Activated CD4-positive, alpha-beta memory T cell treated with anti-CD3 and anti-CD28 coated beads for 36 hours (primary cell): ENCODE measurements at places on chromosomes 1 and 21. TPM values are rescaled to one million over a fixed set of nuclear protein-coding genes. Genes with fewer than 3 reads are reported as not detected.

DNA sequence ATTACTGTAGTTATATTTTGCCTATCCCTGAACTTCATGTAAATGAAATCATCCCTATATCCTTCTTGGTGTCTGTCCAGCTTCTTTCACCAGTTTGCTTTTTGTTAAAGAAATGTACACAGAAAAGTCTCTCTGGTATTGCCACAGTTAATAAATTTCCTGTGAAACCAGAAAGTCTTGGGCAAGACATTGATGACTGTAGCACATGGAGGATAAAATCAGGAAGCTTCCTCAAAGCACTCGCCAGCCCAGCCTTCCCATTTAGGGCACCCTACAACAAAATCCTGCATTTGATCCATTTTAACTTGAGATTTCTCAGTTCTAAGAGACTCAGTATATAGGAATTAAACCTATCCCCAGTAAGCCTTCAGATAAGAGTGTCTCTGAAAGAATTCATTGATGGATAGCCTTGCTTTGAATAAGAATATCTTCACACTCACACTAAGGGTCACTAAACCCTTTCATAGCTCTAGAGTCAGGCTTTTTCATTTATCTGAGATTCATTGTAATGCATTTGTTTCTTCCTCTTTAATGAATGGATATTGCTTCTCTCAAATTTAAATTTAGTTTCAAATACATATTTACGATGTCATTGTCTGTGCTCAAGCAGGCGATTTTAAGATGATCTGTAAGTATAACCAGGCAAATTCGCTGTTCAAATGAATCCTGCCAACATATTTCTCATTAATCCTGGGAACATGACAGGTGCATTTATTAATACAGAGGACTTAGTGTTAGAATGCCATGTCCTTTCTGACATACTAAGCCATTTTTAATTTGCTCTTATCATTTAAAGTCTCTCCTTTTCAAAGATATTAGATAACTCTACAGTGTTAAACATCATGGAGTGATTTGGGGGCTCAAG lies 153.1 kb downstream of the GRIK1 start:
- DNase-seq: no peak

DNA sequence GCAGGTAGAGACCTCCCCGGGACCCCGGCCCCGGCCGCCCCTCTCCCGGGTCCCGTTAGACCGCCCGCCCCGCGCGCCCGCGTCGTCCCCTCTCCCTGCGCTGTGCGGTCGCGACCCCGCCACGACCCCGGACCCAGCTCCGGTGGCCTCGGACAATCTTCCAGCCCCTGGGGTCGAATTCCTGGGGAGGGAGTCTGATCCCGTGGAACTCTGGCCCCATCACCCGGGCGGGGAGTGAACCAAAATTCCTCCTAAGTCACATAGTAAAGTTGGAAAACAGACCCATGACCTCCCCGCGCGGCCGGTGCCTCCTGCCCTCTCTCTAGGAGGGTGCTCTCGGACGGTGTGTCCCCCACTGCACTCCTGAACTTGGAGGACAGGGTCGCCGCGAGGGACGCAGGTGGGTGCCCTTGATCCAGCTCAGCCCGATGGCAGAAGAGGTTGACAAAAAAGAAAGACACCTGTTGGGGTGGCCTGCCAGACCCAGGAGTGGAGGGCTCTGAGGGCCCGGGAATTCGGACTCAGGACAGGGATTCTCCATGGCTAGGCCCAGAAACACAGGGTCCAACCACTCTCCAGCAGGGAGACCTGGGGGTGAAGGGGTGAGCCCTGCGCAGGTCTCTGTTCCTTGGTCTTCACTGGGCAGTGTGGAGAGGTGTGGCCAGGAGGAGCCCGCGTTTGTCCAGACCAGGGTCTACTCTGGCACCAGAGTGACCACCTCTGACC lies 451 bp downstream of the ADAMTSL4 start:
- DNase-seq: no peak

Gene PDE9A
- total RNA-seq: 7.5 TPM

GRCh38 chr1:92509619-92510018 lies 22.9 kb upstream of the GFI1 start:
- no peak for DNase-seq

Gene WASF2
- 109 TPM for total RNA-seq

GRCh38 chr1:119818181-119818580 lies 6.9 kb upstream of the REG4 start:
- DNase-seq: no peak

Gene NPHS2
- total RNA-seq: not detected

DNA sequence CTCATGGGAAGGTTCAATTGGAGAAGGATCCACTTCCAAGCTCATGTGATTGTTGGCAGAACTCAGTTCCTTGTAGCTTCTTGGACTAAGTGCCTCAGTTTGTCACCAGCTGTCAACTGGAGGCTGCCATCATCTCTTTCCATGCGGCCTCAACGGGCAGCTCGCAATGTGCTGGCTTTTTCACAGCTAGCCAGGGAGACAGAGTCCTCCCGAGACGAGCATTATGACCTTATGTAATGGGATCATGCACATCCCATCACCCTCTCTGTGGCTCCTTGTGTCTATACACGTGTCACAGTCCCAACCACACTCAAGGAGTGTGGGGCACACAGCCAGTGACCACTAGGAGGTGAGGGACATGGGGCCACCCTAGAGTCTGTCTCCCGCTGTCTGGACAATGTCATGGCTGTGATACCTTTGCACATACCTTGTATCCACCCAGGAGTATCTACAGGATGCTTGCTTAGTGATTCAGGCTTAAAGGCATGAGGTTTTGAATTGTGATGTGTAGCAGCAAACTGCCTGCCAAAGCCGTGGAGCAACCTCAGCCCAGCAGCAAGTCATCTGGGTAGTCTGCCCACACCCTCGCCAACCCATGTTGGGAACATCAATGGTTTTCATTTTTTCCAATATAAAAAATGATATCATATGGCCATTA lies 3.9 kb upstream of the KRTAP10-6 start:
- no peak for DNase-seq

GRCh38 chr1:189409774-189410173 lies 1067.9 kb downstream of the BRINP3 start:
- no peak for DNase-seq

DNA sequence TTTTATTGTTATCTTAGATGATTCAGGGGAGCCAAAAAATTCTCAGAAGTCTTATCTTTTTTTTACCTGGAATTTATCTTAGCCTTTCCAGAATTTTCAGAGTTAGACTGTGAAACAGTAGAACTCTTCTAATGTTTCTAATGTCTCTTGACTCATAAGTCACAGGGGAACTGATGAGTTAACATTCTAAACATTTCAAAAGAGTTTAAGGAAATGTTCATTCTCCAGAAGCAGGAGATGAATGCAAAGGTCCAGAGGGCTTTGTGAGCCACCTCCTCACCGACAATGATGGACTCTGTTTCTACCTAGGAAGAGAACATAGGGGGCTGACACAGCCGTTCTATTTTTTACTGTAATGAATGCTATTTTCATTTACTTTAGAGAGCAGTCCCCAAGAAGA lies 157.5 kb downstream of the BRINP2 start:
- no peak for DNase-seq

GRCh38 chr1:167627615-167627864 lies 2.5 kb upstream of the RCSD1 start:
- DNase-seq: peak; percentile 41

DNA sequence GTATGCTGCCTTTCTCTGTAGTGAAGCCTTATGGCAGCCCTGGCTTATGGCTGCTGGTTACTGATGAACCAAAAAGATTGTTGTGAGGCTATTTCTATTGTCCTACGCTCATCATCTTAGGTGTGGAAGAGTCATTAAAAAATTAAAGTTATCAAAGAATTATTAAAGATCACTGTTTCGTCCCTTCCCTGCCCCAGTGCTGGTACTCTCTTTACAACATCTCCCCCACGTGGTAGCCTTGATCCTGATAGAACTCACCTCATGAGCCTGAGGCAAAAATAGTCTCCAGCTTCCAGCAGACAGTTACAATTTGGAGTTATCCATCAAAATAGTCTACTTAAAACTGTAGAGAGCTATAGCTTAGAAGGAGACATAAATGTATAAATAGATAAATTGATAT lies 201.5 kb downstream of the S1PR1 start:
- DNase-seq: no peak

Gene SNX7
- 0.39 TPM for total RNA-seq

GRCh38 chr1:39196244-39197215 lies 8.0 kb upstream of the MACF1 start:
- peak; percentile 78 for DNase-seq

- DNase-seq: no peak
Measured at GRCh38 chr1:222665964-222666363, 46.3 kb downstream of the AIDA start.

DNA sequence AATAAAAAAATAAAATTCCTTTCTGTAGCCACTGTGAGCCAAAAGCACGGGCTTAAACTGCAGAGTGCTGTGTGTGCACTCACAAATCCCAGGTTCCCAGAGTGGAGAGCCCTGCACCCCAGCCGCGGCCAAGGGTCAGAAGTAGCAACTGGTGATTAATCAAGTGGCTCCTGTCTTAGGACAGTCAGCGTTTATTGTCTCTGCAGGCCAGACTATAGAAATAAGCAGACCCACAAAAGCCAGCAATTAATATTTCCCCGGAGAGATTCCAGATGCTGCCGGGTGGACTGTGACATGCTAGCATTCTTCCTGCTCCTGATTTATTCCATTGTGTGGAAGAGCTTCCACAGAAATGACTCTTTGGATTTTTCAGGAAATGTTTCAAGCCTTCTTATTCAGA lies 412.2 kb downstream of the KIF26B start:
- DNase-seq: no peak

- DNase-seq: no peak
Measured at GRCh38 chr1:117205368-117205767, 5.4 kb downstream of the VTCN1 start.
